Stimulated activated CD4-positive, alpha-beta T cell treated with anti-CD3 and anti-CD28 coated beads, TNF-alpha, amount 100 ng/mL, for 4 hours (primary cell): ENCODE measurements at places on chromosomes 3 and 15.

DNA sequence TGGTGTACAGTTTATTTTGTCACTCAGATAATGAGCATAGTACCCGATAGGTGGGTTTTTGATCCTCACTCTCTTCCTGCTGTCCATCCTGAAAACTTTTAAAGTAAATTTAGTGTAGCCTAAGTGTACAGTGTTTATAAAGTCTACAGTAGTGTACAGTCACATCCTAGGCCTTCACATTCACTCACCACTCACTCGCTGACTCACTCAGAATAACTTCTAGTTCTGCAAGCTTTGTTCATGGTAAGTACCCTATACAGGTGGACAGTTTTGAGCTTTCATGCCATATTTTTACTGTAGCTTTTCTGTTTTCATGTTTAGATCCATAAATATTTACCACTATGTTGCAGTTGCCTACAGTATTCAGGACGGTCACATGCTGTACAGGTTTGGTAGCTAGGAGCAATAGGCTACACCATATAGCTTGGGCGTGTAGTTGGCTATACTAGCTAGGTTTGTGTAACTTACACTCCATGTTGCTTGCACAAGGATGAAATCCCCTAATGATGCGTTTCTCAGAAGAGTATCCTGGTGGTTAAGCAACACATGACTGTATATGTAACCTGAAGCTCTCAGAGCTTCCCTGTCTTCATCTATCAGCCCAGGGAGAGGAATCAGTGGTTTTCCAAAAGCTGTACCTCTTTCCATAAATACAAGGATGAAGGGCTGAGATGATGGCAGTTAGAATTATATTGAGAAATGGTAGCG is 87.6 kb upstream of the SLC25A26 start:
- no peak for DNase-seq

GRCh38 chr15:73650416-73651126 is 17.4 kb upstream of the NPTN start:
- DNase-seq, result no peak

DNA sequence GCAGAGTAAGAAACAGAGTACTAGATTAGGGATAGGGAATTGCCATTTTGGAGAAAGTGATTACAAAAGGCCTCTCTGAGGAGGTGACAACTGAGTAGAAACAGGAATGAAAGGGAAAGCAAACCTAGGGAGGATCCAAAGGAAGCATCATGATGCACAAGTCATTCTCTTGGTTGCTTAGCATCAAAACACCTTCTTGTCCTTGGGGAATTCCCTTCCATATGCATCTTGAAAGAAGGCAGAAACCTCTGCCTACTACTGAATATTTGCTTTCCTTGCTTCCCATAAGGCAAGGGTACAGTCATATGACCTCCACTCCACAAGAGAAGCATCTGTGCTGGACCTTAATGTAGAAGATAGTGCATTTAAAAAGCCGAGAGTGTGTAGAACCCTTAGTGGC is 24.1 kb downstream of the GABPB1 start:
- DNase-seq, result no peak

GRCh38 chr3:27914199-27914598 is 192.1 kb upstream of the EOMES start:
- DNase-seq, result no peak

DNA sequence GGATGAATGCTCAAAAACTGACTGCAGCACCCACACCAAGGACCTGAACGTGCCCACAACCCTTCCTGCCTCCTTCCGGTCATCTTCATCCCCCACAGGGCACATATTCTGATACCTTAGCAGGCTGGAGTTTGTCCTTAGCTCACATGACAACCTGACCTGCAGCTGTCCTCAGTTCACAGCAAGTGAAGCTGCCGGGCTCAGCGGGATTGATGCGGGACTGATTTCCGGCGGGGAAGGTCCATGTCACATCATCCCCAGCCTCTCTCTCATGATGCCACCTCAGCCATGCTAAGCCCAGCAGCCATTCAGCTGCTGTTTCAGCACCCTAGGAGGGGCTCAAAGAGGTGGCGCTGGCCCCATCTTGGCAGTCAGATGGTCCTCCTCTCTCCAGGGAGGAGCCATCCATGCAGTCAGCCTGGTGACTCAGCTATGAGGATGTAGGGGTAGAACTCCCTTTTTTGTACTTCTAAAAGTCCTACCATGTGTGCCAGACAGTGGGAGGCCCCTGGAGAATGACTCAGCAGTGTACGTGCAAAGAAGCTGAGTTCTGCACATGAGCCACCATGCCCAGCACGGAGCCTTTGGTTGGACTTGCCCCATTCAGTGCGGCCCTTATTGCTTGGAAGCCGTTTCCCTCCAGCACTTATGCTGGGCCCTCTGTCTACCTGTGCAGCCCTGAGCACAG is 9.5 kb downstream of the CA12 start:
- DNase-seq, result no peak

- DNase-seq, result no peak
These were observed 675.1 kb downstream of the NLGN1 start for GRCh38 chr3:174072675-174073074.

DNA sequence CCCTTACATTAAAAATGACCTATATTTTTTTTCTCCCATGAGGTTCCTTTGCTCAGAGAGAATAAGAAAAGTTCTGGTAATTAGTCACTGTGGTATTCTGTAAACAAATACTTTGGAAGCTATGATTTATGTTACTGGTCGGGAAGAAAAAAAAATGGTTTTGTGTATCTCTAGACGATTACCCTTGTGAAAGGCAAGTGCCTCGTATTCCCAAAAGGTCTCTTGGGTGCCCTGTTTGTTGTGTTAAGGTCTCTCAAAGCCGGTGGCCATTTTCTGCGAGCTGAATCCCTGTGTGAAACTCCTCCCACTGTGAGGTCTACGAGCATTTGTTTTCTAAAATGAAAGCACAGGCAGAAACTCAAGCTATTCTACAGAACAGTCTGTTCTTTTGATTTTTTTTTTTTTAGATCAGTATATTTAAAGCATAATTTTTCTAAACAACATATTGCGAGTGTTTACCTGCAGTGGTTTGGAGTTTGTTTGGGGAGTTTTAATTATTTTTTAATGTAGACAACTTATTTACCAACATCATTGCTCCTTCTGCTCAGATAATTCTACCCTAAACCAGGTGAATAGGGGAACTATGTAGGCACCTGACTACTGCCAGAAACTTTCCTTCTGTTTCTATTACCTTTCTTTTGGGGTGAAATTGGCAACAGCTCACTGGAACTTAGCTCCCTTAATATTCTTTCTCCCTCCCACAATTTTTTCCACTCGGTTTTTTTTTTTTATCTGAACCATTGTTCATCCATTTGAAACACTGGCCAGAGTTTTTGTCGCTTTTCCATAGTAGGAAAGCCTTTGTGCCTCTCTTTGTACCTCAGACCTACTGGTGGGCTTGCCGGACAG is 44.0 kb downstream of the ZBTB38 start:
- DNase-seq, result peak; percentile 16

DNA sequence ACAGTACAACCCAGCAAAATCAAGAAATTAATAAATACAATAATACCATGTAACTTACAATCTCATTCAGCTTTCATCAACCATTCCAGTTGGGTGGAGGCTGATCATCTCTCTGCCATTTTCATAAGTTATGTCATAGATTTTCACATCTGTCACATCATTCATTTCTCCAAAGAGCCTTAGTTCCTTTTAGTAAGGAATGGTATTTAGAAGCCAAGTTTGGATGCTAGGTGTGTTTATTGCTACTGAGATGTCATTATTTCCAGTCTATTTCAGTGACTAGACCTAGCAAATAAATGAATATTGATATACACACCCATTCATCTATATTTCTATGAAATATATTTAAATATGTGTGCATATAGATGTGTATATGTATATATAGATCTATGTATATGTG is 2.7 kb upstream of the UBL7 start:
- DNase-seq, result no peak

DNA sequence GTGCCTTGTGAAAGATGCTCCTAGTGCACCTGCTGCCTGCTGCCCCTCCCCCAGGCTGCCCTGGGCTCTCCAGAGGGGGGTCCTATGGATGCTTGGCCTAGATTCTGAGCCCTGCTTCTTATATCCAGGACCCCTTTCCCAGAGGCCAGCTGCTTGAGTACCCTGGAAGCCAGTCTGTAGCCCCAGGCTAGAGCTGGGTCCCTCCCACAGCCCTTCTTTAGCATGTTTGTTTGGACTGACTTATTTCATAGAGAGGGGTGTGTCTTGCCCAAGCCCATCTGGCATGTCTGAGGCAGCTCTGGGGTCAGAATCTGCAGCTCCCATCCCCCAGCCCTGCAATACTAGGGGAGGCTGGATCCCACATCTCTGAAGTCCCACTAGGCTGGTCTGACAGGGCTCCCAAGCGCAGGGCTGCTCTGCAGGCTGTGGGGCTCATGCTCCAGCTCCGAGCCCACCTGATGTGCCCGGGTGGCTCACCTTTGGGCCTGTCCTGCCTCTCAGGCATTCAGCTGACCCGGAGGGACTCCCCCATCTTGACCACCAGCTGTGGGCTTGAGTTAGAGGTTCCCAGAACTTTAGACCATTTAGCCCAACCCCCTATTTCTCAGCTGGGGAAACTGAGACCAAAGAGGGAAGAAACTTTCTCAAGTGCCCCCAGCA is 3.1 kb downstream of the CHRNB4 start:
- no peak for DNase-seq

DNA sequence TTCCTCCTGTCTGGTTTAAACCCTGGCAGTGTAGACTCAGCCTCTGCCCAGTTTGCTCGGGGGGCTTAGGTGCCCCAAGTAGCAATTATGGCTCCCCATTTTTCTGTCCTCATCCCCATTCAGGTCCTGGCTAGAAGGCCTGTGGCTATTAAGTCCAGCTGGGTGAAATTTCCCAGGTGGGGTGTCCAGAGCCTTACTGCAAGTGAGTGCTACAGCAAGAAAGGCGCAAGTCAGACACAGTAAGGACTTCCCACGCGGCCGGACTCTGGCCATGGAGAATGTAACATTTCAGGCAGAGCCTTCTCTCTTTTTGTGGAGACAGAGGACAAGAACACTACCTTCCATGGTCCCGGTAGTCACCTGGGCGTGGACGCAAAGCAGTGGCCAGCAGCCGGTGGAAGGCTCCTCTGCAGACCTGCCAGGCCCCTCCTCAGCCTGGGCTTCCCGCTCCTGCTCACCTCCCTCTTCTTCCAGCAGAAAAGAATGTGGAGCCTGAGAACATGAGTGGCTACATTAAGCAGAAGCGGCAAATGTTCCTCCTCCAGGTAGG is 23.3 kb downstream of the CFAP100 start:
- DNase-seq, result no peak

DNA sequence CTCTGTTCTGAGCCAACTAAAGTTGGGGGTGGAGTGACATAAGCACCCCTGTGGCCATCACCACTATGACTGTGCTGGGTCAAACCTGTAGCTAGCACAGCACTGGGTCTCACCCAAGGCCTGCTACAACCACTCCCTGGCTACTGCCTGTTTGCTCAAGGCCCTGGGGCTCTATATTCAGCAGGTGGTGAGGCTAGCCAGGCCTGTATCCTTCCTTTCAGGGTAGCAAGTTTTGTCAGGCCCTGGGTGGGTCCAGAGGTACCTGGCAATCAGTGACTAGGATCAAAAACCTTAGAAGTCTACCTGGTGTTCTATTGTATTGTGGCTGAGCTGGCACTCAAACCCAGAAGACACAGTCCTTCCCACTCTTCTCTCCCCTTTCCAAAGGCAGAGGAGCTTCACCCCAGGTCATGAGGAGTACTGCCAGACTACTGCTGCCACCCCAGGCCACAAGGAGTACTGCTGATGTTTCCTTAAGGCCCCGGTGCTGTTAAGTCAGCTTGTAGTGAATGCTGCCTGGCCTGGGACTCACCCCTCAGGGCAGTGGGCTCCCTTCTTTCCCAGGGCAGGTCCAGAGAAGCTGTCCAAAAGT is 170.8 kb downstream of the IGSF11 start:
- DNase-seq, result no peak

- no peak for DNase-seq
These were observed 32.5 kb downstream of the PLXNA1 start for GRCh38 chr3:127015282-127016042.

DNA sequence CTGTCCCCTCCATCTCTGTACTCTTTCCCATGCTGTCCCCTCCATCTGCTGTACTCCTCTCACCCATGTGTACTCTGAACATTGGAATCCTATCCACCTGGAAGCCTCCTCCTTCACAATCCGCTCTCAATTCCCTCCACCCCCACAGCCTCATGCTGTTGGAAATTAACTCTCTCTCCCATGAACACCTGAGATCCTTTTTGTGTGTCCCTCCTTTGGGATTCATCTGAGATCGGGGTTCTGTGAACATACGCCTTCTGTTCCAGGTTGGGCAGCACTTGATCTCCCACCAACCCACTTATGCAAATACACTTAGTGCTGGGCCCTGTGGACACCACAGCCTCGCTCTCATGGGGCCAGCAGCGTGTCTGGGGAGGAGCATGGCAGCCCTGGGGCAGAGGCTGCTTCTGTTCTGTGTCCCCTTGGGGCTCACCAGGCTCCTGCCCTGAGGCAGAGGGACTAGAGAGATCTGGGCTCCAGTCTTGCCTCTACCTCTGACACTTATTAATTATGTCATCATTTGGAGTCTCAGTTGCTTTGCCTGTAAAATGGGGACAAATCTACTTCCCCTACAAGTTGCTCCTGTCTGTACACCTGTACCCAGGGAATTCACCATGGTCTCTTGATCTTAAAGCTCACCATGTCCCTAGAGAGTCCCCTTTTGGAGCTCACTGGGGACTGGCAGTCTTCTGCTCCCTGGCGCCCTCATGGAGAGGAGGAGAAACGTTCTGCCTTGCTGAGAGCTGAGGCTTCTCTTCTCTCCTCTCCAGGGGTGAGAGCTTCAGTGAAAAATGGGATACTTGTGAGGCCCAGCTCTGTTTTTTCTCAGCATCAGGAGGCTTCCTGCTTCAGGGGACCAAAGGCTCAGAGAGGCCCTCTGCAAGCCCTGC is 42.7 kb downstream of the ITGA11 start:
- DNase-seq, result no peak

DNA sequence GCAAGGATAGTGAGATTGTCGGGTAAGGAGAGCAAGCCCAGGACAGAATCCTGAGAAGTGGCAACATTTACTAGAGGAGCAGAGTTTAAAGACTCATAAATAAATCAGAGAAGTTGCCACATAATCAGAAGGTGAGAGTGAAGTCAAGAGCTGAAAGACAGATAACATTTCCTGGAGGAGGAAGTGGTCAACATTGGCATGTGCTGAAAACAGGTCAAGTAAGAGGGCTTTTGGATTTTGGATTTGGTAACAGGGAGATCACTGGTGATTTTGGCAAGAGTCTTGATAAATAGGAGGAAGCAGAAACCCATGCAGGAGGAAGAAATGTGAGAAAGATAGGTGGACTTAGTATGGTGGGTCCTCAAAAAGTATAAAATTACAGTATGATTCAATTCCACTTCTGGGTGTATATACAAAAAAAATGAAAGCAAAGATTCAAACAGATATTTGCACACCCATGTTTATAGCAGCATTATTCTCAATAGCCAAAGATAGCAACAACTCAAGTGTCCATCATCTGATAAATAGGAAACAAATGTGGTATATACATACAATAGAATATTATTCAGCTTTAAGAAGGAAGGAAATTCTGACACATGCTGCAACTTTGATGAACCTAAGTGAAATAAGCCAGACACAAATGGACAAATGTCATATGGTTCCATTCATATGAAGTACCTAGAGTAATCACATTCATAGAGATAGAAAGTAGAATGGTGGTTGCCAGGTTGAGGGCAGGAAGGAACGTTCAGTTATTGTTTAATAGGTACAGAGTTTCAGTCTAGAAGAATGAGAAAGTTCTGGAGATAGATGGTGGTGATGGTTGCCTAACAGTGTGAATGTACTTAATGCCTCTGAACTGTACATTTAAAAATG is 27.3 kb upstream of the MBNL1 start:
- DNase-seq, result no peak

- no peak for DNase-seq
These were observed 29.9 kb upstream of the GOLGA8B start for GRCh38 chr15:34613301-34613700.
